ENCODE measurements at places on chromosomes 4 and X.

GRCh38 chrX:7318241-7318640, 170.3 kb upstream of the PUDP start:
- no peak for DNase-seq

GRCh38 chr4:17265653-17266052, 246.2 kb downstream of the QDPR start:
- no peak for DNase-seq

DNA sequence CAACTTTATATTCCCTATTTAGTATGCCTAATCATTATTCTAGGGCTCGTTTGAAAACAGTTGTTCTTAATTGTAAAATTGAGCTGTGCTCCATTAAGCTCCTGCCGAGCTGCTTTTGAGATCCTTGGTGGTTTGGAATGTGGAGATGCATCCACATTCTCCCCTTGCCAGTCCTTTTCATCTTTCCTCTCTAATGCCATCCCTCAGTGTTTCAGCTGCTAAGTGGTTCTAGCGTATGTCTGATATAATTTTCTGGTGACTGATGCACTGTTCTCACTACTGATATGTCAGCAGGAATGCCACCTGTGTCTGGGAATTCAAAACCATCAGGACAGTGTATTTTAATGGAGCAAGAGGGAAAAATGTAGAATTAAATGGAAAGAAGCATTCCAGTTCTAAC, 1085.0 kb downstream of the CCSER1 start:
- no peak for DNase-seq

- DNase-seq, result peak; percentile 11
Measured at GRCh38 chr4:88341227-88342192, 37.1 kb upstream of the HERC6 start.

DNA sequence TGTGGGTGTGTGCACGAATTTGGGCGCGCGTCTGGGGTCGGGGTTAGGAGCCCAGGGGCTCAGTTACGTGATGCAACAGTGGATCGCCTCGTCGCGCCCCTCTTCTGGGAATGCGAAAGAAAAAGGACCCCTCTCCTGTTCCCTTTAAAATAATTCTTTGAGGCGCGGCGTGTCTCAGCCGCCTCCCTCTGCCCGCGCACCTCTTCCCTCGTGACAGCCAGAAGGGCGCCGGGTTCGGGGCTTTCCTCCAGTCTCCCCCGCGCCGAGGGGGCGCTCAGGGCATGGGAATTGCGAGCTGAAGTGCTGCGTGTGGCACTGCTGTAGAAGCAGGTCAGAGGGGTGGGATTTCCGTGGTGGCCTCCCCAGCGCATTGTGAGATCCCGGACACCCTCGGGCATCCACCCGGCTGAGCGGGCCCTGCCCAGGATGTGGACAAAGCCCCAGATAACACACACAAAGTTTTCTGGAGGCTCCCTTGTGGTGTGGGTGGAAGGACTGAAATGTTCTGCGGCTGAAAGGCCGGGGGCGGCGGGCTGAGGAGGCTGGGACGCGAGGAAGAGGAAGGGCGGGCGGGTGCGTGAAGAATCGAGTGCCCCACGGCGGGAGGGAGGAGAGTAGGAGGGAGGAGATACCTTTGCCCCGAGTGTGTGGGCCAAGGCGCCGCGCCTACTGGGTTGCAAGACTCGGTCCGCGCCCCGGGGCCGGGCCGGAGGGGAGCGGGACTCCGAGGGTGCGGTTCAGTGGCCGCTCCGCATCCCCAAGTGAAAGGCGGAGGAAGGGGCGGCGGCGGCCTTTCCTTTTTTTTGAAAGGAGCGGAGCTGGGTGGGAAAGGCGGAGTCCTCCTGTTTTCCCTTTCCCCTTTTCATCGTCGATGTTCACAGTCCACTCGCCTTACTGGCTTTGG, 752 bp downstream of the SEPTIN11 start:
- peak; percentile 41 for DNase-seq

DNA sequence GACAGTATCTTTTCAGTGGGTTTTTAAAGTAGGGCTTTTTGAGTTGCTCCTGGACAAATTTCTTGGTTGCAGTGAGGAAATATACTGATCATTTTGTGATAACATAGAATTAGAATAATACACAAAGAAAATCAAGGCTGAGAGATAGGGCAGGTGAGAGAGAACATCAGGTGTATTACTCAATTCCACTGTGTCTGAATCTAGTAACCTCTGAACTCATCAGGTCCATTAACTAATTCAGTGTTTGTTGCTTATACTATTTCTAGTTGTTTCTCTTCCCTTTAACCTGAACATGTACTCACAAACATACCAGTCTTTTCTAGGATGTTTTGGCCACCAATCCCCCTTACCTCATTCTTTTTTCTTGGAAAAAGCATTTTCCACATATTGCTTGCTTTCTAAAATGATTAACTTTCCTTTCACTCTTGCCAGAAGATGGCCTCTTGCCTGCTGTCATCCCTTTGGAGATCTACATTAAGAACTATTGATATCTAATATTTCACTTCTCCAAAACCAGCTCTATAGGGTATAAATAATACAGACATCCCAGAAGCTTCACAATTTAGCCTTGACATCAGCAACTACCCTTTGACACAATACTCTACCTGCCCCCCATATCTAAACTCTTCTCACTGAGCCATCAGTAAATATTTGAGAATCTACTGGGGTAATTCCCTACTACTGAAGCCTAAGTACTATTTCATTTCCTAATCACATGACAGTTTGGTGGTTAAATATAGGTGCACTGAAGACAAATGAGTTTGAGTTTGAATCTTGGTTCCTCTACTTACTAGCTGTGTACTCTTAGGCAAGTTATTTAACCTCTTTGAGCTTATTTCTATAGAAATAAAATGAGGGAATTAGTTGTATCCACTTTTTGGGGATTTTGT, 470.8 kb upstream of the IGFBP7 start:
- DNase-seq, result no peak

- DNase-seq, result no peak
Measured at GRCh38 chrX:121832446-121832845, 785.0 kb downstream of the GLUD2 start.

- no peak for DNase-seq
Measured at GRCh38 chrX:274904-275475, 6.2 kb upstream of the PLCXD1 start.

GRCh38 chr4:157184300-157184699, 36.2 kb upstream of the GRIA2 start:
- DNase-seq, result no peak

DNA sequence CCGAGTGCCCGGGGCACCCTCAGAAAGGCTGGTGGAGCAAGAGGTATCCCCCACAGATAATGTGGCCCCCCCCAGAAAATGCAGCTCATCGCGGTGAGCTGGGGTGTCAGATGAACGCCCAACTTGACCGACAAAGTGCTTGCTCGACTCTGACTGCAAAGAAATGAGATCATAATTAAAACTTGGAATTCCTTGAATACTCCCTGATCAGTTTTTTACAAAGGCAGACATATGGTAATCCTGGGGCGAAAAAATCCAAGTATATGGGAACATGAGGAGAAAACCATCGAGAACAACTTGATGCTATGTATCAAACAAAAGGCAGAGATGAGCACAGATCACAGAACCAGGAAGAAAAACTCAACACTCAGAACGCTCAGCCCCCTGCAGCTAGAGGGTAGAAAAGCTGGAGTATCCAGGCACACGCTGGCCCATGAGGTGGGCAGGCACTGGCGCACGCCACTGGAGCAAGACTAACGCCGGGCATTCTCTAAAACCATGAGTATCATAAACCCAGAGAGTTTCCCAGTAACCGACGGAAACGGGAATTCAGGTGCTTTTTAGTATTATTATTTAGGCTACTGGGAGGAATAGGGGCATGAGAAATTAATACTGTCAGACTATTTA, 127.3 kb downstream of the AFAP1 start:
- DNase-seq, result no peak

- no peak for DNase-seq
Measured at GRCh38 chrX:19388064-19388679, 44.4 kb downstream of the PDHA1 start.

DNA sequence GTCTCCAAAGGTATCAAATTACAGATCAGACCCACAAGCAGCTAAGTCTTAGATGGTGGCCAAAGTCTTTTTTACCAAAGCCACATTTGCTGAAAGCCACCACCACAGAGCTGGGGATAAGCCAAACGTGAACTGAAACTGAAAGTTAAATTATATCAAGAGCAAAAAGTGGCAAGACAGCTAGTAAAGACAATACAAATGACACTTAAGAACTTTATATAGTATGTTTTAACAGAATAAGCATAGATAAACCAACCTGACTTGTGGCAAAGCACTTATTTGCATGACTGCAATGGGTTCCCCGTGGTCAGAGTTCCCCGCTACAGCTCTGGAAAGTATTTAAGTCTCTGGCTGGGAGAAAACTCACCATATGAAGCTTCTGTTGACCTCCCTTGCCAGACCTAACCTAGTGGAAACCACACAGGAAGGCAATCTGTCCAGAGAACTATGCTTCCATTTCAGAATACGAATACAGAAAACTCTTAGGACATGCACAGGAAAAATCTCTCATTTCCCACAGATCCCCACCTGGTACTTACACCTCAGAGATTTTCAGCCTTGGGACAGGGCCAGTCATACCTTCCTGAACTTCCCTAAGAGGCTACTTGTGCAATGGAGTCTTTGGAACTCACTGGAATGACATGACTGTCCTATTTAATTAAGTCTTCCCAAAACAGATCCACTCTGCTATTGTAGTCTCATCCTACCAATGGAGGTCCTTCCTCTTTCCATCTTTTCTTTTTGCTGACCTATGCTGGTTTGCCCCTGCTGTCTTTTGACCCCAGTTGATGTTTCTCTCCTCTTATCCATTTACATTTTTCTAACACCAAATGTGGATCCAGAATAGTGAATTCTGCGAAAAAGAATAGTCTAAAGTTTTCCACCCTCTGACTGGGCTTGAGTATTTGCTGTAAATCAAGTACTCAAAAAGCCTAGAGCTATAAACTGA, 225.1 kb downstream of the NR3C2 start:
- DNase-seq, result no peak

DNA sequence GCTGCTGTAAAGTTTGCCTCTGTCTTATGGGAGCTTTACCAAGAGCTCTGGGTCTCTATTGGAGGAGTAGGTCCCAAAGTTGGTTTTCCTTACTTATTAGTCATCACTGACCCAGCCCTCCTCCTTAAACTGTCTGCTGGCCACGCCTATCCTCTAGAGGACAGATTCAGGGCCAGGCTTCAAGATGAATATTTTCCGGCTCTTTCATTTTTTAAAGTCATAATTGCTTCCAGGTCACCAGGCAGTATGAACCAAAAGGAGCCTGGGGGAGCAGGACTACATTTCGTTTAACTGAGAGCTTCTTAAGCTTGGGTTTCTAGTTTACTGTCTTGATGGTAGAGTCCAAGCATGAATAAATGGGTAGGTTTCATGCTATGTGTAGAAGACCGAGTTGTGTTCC, 13.7 kb downstream of the BCORL1 start:
- no peak for DNase-seq

DNA sequence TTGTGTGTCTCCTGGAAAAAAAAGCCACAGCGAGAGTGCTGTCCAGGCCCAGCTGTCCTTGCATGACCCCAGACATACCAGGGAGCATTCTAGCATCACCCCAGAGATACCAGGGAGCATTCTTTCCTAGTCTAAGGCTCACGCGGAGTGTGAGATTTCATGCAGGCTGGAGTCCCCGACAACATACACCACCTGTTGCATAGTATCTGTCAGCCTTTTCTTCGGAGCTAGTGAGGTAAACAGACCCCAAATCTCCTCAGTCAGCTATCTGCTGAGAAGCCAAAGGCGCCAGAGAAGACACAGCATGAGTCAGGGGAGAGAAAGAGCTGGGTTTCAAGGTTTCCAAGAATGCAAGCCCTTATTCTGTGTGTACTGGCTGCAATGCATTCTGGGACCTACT, 23.1 kb upstream of the ZXDA start:
- DNase-seq, result no peak

GRCh38 chr4:34200535-34200934, 2043.8 kb downstream of the ARAP2 start:
- DNase-seq, result no peak

- DNase-seq, result peak; percentile 38
Measured at GRCh38 chr4:108762559-108763225, at the start of gene ETNPPL. Gene ETNPPL (minus strand): TSS chr4:108763053. CDS start chr4:108762898, 155 bp downstream.

DNA sequence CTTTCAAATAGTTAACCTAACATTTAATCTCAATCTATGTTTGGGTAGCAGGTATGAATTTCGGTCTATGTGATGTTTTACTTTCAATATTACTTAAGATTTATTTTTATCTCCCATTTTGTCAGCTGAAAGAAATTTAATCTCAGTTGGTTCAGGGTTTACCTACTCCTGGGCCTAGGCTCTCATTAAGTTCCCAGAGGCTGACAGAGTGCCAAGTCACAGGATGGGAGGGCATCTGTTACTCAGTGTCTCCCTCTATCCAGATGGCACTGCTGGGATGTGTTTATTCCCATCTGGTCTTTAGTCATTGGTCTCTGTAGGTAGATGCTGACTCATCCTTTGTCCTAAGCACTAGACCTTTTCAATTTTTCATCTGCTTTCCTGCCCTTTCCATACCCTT, 129.4 kb upstream of the ARSJ start:
- DNase-seq, result no peak

GRCh38 chrX:119455264-119455663, 13.0 kb upstream of the SLC25A5 start:
- DNase-seq, result no peak
